ENCODE measurements at places on chromosomes 13 and 19.

GRCh38 chr13:43936647-43937046 is 56.9 kb downstream of the LACC1 start:
- DNase-seq: no peak

DNA sequence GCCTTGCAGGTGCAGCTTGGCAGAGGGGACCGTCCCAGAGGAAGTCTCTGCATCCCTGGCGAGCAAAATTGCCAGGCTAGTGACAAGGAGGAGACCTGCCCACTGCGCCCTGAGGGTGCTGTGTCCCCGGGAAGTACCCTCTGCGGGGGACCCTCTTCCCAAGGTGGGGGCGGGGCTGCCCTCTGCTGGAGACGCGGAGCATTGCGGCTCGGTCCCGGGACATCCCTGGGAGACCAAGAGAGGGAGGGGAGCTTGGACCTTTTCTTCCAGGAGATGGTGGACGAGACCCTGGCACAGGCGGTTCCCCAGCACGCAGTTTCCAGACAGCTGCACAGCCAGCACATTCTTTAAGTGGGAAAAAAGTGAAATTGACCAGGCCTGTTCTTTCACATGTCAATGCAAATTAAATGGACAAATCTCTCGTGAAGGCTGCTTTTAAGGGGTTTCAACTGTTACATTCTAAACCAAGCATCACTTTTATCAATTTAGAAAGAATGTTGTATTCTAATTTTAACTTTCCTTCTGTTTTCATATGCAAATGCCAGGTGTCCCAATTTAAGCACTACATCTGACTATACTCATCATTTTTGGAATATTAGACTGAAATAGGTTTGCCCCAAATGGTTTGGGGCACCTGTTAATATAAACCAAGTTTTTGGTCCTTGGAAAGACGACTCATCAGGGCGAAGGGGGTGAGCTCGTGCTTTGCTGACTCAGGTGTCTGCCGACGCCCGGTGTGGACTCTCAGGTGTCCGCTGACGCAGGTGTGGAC is 60.7 kb downstream of the MCF2L start:
- peak; percentile 94 for DNase-seq

DNA sequence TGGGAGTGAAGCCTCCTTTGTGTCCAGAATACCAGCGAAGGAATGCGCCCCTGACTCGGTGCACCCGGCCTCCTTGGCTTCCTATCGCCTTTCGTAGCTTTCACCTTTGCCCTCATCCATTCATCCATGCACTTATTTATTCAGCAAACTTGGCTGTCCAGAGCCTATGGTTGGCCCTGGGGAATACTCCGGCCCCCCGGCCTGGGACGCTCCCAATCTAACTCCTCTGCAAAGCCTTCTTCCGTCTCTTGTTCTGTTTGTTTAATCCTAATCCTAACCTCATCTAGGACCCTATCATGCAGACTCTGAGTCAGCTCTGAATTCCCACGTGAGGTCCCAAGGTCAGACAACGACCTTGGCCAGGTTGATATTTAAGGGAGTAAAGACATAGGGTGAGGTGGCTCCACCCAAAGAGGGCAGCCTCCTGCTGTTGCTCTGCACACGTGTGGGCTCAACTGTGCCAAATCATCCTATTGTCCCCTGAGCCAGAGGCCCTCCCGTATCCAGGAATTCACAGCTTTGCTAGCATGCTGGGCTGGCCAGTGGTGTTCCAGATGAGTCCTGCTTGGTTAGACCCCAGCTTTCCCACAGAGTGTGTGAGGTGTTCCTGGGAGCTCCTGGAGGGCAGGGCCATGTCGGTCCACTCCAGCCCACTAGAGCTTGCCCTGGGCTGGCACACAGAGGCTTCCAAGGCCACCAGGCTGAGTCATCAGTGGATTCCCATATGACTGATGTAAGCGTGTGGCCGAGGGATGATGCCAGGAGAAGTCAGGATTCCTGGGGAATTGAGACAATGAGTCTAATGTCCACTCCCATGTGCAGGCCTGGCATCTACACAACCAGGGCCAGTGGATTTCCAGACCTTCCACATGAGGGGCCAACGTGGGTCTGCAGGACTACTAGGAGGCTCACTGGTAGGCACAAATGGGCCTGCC is 6.5 kb upstream of the CCNE1 start:
- no peak for DNase-seq

- peak; percentile 87 for DNase-seq
Observed at GRCh38 chr19:39372047-39372802, 18.7 kb downstream of the PAF1 start.

DNA sequence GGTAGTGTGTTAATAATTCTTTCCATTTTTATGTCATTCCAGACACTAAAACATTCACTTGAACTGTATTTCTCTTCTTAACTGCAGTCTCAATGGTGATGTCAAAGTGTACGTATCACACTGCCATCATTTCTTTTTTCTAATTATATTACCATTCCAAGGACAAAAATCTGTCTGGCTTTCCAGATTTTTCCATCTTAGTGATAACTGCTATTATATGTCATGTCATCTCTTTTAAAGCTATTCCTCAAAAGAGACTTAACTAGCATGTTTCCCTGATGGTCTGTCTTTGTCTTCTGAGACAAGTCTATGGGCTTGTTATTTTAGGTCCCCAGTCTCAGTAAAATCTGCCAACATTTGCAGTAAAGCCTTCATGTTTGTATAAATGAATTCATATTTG is 1207.1 kb downstream of the PCDH17 start:
- DNase-seq: no peak

- DNase-seq: peak; percentile 61
Observed at GRCh38 chr19:13849991-13850909, 26.7 kb upstream of the NANOS3 start.

- DNase-seq: peak; percentile 99
Observed at GRCh38 chr13:110915057-110915873, at the start of gene ANKRD10. Gene ANKRD10, minus strand, starts transcription at chr13:110915069. Its CDS starts 135 bp downstream, at chr13:110914934.

DNA sequence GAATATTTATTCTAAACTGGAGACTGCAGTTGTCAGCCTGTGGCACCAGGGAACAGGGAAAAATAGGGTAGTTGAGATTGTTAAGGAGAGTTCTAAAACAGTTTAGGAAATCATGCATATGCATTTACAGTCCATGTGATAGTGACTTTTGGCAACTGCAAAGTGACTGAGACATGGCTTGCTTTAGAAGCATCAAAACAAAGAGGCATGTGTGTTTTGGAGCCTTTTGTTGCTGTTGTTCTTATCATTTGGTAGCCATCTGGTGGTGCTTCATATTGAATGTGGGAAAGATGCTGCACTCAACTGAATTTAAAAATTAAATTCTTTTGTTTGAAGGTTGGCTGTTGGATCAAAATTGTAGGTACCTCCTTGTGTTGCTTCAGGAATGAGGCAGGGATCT is 10.2 kb upstream of the EBPL start:
- DNase-seq: no peak

GRCh38 chr13:43953370-43953769 is 73.7 kb downstream of the LACC1 start:
- no peak for DNase-seq

GRCh38 chr19:7743425-7743841 is 3.9 kb downstream of the CD209 start:
- DNase-seq: no peak

- no peak for DNase-seq
Observed at GRCh38 chr19:27742041-27742440, 1470.9 kb downstream of the UQCRFS1 start.

- no peak for DNase-seq
Observed at GRCh38 chr13:93345024-93345423, 118.4 kb downstream of the GPC6 start.

- no peak for DNase-seq
Observed at GRCh38 chr19:41657157-41657556, 30.3 kb upstream of the CEACAM4 start.

- no peak for DNase-seq
Observed at GRCh38 chr13:109418111-109418510, 368.3 kb downstream of the IRS2 start.
